ENCODE measurements at places on chromosomes 5 and 9.

DNA sequence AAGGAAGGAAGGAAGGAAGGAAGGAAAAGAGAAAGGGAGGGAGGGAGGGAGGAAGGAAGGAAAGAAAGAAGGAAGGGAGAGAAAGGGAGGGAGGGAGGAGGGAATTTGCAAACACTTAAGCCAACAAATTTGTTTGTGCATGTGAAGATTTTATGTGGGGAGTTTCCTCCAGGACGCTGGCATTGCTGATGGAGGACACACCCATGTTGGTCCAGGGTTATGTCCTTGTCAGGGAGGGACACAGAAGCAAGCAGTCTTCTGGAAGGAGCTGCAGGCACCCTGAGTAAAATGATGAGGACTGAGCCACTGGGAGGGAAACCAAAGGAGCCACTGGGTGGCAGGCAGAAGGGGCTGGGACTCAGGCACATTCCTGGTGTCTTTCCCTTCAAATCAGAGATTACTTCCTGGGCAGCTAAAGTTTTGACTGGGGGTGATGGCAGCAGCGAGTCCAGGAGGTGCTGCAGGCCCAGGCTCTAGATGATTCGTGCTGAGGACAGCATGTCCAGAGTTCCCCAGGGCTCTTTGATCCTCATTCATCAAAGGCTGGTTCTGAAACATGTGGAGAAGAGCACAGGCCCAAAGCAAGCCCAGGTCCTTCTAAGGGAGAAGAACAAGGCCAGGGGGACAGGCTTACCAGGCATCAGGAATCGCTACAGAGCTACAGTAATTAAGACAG lies 109.2 kb downstream of the PAX5 start:
- no peak for DNase-seq

- DNase-seq: no peak
Measured at GRCh38 chr9:137176302-137177182, 4.7 kb upstream of the TMEM210 start.

GRCh38 chr5:145683431-145683830 lies 151.7 kb downstream of the PRELID2 start:
- DNase-seq: no peak

DNA sequence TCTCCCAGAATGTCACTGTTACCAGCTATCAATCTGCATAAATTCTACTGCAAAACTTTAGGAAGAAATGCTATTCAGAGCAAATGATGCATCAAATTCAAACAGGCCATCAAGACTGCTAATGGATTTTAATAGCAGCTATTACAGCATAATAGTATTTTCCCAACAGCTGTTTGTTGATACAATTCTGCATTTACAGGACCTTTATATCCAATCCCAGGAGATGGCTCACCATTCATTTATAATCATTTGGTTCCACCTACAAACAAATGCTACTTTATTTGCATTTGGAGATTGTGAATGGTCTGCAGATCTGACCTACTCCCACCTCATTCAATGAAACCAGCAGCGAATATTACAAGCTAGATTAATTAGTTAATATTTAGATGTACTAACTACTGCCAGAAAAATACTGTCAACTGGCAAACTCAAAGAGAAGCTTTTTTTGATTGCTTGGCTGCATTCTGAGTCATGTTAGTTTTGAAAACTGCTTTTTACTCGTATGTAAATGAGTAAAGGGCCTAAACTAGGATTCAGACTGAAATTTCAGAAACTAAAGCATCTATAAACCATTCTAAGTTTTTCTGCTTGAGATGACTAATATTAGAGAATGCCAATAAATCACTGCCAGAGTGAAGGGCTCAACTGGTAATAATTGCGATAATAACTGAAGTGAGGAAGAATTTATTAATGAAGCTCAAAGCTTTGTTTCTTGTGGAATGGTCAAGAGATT lies 7.1 kb upstream of the PCA3 start:
- no peak for DNase-seq

GRCh38 chr5:91187032-91187431 lies 196.1 kb downstream of the ARRDC3 start:
- DNase-seq: no peak

DNA sequence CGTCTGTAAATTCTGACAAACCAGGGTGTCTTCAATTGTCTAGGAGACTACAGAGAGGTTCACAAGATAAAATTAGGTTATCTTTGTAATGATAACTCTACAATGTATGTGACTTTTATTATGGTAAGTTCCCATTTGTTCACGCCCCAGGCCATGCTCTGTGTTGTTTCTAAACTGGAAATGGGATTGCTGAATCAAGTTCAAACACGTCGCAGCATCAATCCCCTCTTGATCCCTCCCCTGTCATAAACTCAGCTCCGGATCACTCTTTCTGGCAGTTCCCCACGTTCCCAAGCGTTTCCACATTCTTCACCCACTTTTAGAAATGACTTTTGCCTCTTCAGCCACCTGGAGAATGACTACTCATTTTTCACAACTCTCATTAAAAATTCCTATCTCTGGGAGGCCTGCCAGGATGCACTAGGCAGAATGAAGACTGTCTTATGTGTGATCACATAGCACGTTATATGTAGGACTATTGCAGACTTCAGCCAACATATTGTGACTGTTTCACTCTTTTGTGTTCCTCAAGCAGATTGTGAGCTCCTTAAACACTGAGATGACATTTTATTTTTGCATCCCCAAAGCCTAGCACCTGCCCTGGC lies 1124.2 kb upstream of the WWC1 start:
- no peak for DNase-seq

DNA sequence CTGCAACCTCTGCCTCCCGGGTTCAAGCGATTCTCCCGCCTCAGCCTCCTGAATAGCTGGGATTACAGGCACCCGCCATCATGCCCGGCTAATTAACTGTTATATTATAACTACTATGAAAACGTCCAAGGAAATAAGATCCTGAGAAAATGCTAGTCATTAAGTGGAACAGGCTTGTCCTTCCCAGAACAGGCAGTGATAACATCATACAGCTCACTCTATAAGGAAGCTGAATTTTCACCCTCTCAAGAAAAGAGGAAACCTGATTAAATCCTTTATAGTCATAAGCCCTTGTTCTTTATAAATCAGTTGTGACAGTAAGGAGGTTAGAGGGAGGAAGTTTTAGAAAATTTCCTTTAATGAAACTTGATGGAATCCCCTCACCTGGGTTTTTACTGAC lies 163.9 kb upstream of the CLINT1 start:
- DNase-seq: no peak

DNA sequence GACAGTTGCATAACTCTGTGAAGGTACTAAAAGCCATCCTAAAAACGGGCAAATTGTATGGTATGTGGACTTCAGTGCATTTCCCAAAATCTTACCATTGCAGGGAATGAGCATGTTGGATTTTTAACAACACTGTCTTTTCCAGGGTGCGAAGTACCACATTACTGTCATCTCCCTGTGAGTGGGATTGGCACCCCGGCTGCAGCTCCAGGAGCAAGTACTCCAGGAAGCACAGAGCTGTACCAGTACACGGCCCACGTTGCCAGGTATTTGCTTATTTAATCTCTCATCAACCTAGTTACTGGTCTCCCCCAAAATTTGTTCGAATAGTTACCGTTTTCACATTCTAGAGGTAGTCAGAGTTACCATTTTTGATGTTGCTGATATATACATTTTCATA lies 22.6 kb upstream of the TJP2 start:
- no peak for DNase-seq

DNA sequence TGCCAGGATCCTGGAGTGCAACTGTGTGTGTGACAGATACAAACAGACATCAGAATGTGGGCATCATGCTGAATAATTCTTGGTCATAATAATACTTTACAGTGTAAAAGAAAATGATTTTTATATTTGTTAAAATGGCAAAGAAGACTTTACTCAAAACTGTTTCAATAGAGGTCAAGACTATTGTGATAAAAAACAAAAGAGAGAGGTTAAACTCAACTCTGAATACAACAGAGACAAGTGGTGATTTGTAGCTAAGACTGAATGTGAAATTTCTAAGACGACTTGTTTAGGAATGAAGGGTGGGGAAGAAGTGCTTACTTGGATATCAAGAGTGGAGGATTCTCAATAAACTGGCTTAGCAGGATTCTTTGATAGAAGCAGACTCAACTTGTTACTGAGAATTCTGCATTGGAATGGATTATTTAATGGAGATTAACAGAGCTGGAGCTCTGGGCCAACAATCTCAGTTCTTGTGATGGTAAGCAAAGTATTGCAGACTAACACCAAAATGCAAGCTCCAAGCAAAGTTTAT lies 457.4 kb upstream of the CDH18 start:
- no peak for DNase-seq

DNA sequence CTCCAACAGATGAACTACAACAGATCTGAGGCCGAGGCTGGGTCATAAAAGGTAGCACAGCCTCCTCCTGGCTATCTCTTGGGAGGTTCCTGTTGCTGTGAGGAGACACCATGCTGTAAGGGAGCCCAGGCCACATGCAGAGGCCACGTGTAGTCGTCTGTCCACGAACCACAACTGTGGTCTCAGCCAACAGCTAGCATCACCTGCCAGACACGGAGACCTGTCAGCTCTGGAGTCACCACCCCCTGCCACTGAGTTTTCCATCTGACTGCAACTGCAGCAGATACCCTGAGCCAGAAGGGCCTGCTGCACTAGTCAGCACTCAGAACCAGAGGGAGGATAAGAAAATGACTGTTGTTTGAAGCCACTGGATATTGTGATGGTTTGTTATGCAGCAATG lies 12.7 kb upstream of the GOLM1 start:
- no peak for DNase-seq

DNA sequence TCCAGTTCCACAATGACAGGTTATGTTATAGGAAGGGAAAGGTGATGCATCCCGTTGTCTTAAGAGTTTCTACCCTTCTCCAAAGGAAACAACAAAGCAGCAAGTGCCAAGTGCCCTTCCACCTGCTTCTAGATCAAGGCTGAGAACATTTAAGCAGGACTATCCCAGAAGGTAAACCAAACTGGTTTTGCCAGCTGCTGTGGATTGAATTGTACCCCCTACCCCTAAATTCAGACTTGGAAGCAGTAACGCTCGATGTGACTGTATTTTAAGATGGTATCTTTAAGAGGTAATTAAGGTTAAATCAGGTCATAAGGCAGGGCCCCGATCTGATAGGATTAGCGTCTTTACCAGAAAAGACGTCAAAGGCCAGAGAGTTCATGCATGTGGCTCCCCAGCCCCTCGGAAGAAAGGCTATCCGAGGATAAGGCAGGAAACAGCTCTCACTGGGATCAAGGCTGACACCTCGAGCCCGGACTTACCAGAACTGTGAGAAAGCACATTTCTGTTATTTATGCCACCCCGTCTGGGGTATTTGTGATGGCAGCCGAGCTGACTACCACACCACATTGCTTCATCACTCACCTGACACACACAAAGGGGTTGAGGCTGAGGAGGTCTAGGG lies 179.1 kb upstream of the RAI14 start:
- DNase-seq: no peak

GRCh38 chr9:108473209-108474112 lies 382.3 kb downstream of the ACTL7B start:
- DNase-seq: no peak

DNA sequence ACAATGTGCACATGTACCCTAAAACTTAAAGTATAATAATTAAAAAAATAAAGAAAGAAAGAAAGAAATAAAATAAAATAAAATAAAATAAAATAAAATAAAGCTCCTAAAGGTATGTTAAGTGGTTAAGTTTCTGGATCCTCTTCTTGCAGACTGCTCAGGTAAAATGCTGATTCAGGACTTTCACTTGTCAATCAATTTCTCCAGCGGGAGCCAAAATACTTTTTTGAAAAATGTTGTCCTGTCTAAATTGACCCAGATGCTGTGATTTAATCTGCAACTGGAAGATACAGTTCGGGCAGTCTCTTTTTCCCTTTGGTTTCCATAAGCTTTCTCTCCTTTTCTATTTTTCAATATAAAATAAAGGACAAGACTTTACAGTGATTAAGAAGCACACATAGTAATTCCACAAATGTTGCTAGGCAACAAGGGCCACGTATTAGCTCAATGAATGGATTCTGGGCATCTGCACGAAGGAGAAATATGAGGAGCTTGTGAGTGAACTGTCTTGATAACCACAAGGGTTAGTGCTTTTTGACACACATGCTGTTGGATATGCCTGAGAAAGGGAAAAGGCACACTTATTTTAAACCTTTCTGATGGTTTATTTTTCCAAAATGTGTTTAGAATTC lies 38.6 kb downstream of the HTR4 start:
- no peak for DNase-seq

DNA sequence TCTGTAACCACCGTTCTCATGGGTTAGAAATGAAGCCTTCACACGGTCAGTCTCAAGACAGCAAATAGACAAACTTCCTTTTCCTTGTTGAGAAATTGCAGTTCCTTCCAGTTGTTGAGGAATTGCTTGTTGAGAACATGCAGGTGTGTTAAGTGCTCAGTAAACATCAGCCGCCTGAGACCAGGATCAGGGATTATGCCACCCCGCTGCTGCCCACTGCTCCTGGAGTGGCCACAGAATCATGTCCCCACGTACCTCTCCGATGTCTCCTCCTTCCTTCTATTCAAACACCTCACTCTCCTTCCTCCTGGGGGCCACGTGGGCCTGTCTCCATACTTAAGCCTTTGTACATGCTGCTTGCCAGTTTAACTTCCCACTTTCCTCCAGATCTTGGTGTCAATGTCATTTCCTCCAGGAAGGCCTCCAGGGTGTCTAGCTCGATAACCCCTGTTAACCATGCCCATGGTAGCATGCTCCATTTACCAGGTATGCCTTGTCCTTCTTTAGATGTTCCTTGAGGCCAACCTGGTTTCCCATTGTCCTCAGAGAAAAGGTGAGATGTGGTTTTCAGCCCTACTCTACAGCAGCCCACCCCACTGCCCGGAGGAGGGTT lies 33.8 kb upstream of the RPL26L1 start:
- DNase-seq: no peak

GRCh38 chr5:108541836-108542235 lies 159.9 kb upstream of the FBXL17 start:
- DNase-seq: no peak

GRCh38 chr9:118059484-118060278 lies 355.5 kb downstream of the TLR4 start:
- no peak for DNase-seq

- DNase-seq: no peak
Measured at GRCh38 chr9:136856079-136856476, 3.9 kb downstream of the MAMDC4 start.

GRCh38 chr5:54323495-54323894 lies 13.1 kb upstream of the ARL15 start:
- no peak for DNase-seq

GRCh38 chr9:111036429-111036789 lies 1.9 kb downstream of the LPAR1 start:
- DNase-seq: no peak

DNA sequence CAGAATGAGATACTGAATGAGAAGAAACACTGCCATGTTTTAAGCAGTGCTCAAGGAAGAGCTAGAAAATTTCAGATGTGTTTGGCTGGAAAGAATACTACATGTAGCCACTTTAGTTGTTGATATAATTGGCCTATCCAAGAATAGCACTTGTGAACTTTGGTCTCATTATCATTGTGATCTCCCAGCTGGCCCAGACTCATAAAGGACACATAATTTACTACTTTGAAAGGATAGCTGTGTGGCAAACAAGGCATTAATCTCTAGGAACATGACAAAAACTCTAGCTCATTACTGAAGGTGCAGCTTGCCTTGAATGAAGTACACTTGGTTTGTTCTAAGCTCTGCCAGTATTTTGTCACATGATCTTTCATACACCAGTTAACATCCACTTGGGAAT lies 356.3 kb downstream of the CSNK1G3 start:
- DNase-seq: no peak

Measured in activated CD8-positive, alpha-beta memory T cell treated with anti-CD3 and anti-CD28 coated beads for 48 hours (primary cell).